ENCODE measurements at places on chromosomes 2 and 18.

DNA sequence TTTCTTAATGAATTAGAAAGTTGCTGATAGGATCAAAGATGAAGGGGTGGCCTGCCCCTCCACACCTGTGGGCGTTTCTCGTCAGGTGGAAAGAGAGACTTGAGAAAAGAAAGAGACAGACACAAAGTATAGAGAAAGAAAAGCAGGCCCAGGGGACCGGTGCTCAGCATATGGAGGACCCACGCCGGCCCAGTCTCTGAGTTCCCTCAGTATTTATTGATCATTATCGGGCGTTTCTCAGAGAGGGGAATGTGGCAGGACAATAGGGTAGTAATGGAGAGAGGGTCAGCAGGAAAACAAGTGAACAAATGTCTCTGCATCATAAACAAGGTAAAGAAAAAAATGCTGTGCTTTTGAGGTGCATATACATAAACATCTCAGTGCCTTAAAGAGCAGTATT lies 144.3 kb downstream of the CCDC102B start:
- no peak for DNase-seq

- DNase-seq = no peak
These were observed 1.1 kb upstream of the SYT4 start for GRCh38 chr18:43278355-43278754.

DNA sequence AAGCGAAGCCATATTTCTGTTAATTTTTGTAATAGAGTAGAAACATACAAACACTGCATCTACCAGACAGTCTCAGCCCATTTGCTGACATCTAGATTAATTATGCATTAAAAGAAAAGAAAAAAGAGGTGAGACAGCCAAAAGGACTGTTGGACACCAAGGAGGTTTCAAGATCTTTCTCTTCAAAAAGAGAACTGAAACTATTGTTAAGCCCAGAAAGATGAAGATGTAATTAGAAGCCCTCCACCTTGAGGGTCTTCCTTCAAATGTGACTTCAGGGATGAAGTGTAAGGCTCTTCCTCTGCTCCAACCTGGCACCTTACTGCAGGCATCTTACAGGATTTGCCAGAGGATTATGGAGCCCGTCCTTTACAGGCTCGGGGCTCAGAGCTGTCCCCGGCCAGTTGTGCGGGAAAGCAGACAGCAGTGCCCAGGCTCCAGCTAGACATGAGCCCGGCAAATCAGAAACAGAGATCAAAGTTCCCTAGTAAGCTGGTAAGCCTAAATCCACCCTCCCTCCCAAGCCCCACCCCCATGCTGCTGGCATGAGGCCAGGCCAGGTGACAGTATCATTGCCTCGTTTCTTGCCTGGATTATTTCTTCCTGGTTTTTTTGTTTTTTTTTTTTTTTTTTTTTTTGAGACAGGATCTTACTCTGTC lies 38.9 kb downstream of the ADI1 start:
- no peak for DNase-seq

GRCh38 chr2:239326831-239327535 lies 73.8 kb downstream of the HDAC4 start:
- peak; percentile 67 for DNase-seq

DNA sequence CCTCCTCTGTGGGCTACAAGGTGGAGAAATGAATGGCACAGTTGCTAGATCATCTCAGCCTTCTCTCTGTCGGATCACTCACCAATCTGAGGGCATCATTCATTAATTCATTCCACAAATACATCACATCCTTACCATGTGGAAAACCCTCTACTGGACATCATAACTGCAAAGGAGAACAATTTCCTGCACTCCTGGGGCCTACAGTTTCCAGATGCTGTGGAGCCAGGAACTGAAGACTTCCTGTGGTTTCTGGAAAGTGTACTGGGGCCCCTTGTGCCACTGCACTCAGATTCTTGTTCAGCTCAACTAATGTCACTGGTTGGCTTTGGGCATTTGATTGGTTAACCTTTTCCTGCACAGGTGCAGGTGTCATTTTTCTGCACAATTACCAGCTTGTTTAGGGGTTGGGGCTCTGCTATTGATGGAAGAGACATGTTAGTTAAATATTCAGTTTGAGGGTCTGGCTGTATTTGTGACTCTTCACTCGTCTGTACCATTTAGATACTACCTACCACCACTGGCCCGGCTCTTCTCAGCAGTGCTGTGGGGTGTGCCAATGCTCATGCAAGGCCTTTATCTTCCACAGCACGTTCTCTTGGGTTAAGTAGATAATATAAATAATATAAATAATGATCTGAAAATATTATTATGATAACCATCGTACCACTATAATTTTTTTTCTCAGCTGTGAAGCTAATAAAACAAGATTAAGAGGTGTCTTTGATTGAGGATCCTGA lies 427.3 kb downstream of the TSN start:
- DNase-seq = no peak

DNA sequence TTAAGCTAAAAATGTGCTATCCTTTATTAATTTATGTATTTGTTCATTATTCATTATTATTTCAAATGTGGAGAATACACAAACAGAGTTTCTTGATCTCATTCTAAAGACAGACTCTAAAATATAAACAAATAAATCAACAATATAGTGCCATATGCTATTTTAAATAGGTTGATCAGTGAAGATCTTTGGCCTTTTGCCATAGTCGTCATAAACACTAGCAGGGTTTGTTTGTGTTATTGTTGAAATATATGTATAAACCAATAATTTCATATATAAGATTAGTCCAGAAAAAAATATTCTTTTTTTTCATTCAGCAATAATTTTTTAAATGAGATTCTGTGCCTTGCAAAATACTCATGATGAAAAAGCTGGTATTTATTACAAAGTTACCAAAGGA lies 62.1 kb upstream of the KYNU start:
- no peak for DNase-seq
